ENCODE measurements at places on chromosomes 12 and 14. TPM values are rescaled to one million over a fixed set of nuclear protein-coding genes. Genes with fewer than 3 reads are reported as not detected.

The LPAR5 gene
- 2.4 TPM for polyA plus RNA-seq

- DNase-seq, result no peak
These were observed 348.0 kb downstream of the BCL11B start for GRCh38 chr14:98924046-98924445.

- no peak for DNase-seq
These were observed 2.1 kb upstream of the CDKN1B start for GRCh38 chr12:12715128-12715458.

GRCh38 chr12:120818416-120818815 lies 85.7 kb downstream of the SPPL3 start:
- DNase-seq, result no peak

The FOXG1 gene
- polyA plus RNA-seq, result not detected

The PLEKHD1 gene
- 0.62 TPM for polyA plus RNA-seq

DNA sequence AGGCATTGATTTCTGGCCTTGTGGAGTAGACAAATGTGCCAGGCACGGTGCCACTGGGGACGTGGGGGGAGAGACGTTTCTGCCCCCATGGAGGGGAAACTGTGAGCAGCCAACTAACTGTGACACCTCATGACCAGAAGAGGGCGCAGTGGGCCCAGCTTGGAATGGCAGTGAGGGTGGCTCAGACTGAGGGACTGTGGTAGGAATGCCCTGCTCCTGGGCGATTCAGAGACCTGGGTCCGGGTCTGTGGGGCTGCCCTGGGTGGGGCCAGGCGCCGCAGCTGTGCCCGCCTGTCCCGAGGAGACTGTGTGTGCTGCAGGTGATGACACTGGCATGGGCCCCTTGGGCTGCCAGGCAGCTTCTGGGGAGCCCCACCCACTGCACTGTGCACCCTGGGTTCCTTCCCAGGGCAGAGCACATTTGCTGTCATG lies 60.6 kb downstream of the SLC25A47 start:
- DNase-seq, result peak; percentile 50

The CCDC175 gene
- not detected for polyA plus RNA-seq

DNA sequence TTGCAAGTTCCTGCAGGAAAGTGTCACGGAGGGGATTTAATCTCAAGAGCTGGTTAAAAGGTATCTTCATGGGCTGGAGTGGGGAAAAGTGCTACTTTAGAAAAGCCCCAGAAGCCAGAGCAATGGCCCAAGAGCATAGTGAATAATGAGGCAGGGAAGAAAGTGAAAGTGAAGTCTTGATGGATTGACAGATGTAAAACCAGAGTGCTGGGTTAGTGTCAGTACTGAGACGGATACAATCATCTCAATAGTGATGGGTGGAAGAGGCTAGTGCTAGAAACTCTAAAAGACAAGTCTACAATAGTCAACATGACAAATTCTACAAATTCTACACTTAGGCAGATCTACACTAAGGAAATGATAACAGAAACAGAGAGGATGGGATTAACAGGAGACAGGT lies 68.1 kb downstream of the CIT start:
- DNase-seq, result no peak

GRCh38 chr12:88420457-88420856 lies 159.8 kb downstream of the KITLG start:
- DNase-seq, result peak; percentile 49

All from hindlimb muscle (tissue), 1 donor.